ENCODE measurements at places on chromosomes 1 and 21.
A peak's percentile ranks its signal among the peaks of the same experiment; 100 is the strongest.

DNA sequence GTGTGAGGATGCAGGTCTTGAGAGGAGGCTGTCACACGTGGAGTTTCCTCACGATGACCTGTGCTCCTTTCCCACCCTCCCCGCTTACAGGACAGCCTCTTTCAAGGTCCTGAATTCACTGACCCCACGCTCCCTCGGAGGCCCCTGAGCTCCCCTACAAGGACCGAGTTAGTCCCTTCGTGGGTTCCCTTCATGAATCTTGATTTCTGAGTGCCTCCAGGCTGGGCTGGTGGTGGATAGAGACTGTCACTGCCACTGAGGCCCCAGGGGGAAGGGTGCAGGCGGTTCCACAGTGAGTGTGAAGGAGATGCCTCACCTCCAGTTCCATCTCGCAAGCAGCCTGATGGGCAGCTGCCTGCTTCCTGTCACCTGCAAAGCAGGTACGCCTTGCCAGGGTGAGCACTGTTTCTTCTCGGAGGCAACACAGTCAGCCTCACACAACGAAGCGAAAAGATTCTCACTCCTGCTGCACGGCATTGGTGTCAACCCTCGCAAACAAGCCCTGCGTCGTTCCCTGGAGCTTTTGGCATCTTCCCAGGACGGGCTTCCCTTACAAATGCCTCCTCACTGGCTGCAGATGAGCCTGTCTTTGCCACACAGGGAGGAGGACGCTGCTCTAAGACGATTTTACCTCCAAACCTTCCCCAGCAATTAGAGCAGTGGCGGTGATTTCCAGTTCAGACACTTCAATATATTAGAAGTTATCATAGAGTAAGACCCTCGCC, 26.7 kb upstream of the PCP4 start:
- DNase-seq: no peak

DNA sequence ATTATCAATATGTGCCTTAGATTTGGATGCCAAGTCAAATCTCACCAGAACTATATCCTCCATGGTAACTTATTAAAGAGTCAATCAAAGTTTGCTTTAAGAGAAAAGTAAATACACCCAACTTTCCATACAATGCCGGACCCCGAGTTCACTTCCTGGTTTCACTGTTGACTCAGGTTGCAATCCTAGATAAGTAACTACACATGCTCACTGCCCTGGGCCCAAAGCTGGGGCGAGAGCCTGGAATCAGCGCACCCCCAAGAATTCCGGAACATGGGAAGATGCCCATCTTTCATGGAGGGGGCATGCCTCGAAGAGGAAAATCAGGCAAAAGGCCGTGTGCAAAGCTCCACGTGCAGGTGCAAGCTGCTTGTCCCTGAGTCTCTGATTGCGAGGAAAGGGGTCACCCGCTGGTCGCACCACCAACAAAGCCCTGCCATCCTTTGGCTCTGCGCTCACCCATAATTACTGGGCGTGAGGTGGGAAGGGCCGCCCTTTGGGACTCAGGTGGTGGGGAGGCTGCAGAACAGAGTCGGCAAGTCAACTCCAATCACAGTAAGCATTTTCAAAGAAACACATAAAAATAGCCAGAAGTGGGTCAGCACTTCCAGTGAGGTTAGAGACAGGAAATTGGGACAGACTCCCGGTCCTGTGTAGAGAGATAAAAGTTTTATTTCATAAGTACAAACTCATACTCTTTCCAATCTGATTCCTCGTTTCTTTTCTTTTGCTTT, 167.7 kb downstream of the TOMM20 start:
- no peak for DNase-seq

- DNase-seq: no peak
Measured at GRCh38 chr1:172599912-172600311, 59.0 kb upstream of the FASLG start.

- no peak for DNase-seq
Measured at GRCh38 chr1:75794382-75794781, 2.3 kb upstream of the MSH4 start.

GRCh38 chr1:22267413-22268175, 124.7 kb upstream of the WNT4 start:
- DNase-seq: no peak

- DNase-seq: no peak
Measured at GRCh38 chr1:78054559-78054958, 8.8 kb downstream of the GIPC2 start.

DNA sequence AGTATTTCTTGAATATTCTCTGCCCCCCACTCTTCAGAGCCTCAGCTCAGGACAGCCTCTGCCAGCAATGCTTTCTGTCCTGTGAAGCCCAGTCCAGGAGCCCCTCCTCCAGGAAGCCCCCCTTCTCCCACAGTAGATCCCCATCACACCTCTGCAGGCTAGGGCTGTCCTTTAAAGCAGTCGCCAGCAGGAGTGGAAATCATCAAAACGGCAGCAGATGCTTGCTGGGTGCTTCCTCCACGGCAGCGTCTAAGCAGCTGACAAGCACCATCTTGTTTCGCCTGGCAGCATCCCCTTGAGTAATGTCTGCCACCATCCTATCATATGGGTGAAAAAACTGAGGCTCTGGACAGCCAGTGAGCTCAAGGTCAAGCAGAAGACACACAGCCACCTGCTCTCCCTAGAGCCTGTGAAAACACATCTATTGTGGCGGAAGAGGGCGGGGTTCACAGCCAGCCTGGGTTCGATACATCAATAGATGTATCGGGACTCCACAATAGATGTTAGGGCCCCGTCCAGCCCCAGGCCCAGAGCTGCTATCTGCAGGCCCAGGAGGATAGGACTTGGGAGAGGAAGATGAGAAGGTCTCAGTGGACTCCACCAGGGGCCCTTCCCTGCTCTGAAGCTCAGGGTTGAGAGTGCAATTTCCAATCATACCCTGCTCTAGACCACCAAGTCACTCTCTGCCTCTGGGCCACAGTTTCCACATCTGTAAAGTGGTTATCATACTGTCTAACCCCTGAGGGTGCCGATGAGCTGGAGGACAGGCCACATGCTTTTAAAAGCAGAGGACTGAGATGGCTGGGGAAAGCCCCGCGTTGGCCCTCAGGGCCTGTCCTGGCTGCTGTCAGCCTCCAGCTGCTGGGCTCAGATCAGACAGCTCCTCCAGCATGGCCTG, 17.5 kb downstream of the RUNX3 start:
- DNase-seq: no peak

DNA sequence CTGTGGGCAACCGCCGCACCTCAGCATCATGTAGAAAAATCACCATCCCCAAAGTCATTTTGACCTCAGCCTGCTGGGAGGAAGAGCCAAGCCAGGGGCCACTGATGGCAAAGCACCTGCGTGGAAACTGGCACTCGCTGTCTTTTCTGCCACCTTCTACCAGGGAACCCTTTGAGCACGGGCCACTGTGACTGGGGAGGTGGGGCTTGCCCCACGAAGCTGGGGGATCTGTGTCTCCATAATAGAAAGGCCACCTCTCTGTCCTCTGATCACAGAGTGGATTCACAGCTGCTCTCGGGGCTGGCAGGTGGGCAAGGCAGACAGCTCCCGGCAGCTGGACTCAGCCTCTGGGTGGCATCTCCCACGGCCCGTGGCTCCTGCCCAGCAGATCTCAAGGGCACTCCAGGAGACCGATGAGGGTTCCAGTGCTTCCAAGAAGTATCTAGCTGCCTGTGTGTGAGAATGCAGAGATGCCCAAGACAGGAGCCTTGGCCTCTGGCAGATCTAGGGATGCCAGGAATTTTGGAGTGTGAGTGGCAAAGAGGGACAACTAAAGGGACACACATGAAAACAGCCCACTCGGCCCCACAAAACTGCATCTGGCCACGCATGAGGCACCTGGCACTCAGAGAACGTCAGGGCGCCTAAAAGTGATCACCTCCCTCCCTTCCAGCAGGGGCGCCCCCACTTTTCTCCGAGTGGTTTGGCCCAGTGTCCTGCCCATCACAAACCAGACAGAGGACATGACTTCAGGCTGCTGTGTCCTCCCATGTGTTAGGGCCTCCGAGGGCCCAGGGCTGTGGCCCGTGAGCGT, 102.6 kb downstream of the PDE9A start:
- no peak for DNase-seq

DNA sequence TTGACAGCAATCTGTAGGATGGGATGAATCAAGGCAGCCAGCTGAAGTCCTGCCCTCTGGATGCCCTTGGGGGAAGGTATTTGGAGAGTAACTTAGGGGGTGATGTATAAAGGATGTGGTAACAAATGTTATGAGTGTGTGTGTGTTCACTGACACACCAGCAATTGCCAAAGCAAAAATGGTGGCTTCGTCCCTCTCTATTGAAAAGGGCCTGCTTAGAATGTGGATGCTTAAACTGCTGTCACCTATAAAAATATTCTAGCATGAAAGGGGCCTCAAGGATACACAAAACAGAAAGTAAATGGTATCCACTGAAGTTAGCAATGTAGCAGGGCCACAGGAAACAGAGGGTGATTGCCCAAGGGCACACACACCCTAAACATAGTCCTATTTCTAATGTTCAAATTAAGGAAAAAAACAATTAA, 15.1 kb upstream of the AIM2 start:
- DNase-seq: peak; percentile 41

- DNase-seq: no peak
Measured at GRCh38 chr1:240285540-240285939, 193.9 kb downstream of the FMN2 start.

DNA sequence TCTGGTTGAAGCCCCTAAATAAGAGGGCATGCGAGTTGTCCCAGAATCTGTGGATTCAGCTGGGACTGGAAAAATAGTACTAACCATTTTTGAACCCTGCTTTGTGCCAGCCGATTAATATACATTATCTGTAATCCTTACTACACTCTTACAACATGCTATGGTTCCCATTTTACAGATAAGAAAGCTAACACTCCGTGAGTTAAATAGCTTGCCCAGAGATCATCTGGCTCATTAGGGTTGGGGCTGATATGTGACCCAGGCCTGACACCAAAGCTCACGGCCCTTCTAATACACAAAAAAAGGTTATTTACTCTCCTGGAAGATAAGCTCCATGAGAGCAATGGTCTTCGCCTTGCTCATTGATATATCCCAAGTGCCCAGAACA, 14.9 kb downstream of the ATP2B4 start:
- DNase-seq: no peak

DNA sequence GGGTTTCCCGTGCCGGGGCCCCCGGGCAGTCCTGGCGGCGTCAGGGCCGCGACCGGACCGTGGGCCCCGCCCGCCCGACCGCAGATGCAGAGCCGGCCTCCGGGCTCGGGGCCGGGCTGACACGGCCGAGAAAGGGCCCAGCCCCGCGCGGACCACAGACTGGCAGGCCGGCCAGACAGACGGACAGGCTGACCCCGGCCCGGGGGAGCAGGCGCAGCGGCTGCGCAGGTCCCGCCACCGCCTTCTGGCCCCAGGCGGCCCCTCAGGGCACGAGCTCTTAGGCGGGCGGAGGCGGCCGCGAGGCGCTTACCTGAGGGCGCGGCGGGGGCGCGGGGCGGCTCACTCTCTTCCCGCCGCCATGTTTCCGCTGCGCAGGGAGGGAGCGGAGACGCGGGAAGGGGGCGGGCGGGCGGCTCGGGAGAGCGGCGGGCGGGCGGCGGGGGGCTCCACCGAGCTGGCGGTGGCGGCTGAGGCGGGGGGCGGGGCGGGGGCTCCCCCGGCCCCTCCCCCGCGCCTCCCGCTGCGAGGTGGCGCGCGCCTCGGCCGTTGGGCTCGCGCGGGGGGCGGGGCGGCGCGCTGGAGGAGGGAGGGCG, at the start of gene SCMH1:
Gene SCMH1, minus strand, starts transcription at position 558 of the 593 bp plus-strand sequence. CDS start 56,173 bp downstream, outside the sequence.
- no peak for DNase-seq

- no peak for DNase-seq
Measured at GRCh38 chr1:119010201-119010600, 22.1 kb upstream of the TBX15 start.

- no peak for DNase-seq
Measured at GRCh38 chr1:50604580-50604979, 181.3 kb upstream of the DMRTA2 start.

DNA sequence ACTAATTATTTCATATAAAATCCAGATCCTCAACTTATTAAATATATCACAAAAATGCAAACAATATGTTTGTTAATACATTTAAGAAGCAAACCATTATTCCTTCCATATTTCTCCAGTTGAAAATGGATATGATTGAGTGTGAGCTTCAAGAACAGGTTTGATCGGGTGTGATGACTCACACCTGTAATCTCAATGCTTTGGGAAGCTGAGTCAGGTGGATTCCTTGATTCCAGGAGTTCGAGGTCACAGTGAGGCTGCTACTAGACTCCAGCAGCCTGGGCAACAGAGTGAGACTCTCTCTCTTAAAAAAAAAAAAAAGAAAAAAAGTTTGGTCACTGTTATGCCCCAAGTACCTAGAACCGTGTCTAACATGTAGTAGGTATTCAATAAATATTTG, 42.9 kb upstream of the RRP15 start:
- no peak for DNase-seq

DNA sequence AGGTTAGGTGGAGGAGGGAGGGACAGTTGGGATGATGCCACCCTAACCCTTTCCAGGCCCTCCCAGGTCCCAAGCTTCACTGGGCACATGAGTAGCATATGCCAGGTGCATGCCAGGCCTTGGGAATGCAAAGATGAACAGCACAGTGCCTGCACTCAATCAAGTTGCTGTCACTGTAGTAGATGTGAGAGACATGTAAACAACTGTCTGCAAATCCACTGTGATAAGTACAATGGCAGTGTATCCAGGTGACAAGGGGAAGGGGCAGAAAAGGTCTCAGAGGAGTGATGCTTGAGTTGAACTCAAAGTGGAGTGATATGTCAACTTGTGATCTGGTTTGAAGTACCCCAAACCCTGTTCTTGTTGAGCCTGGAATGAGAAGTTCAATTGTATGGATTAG, 49.5 kb upstream of the LRRN2 start:
- DNase-seq: no peak

DNA sequence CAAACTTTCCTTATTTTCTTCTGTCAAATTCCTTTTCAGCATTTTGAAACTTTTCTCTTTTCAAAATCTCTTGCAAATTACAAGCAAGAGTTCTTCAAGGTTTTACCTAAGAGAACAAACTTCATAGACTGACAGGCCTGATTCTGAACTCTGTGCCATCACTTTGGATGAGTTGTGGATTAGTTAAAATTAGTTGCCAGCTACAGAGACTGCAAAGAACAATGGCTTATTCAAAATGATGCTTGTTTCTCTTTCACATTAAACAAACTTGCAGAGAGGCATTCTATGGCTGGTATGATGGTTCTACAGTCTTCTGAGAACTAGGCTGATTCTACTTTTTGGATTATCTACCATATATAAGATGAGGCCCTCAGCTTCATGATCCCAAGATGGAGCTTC, 3.8 kb downstream of the LRRC8B start:
- DNase-seq: no peak

All from non-pigmented ciliary epithelial cell (primary cell).